ENCODE measurements at places on chromosomes 13 and 19. TPM values are rescaled to one million over a fixed set of nuclear protein-coding genes. Genes with fewer than 3 reads are reported as not detected.

Gene OR7C2
- total RNA-seq, result not detected

Gene CBLC
- not detected for total RNA-seq

Gene SMAD9
- 11.5 TPM for total RNA-seq

Gene FAM216B
- total RNA-seq, result 0.22 TPM

Gene MISP3
- 7.9 TPM for total RNA-seq

Gene B3GNT3
- total RNA-seq, result not detected

Gene ZIM2
- total RNA-seq, result not detected

Gene FDX2
- total RNA-seq, result 16.9 TPM

Gene CDX2
- not detected for total RNA-seq

Gene PSG7
- total RNA-seq, result not detected

Gene C19orf67
- total RNA-seq, result not detected

Gene SMIM44
- total RNA-seq, result not detected

Gene MRI1
- total RNA-seq, result 15.4 TPM

Gene HCN2
- 12.0 TPM for total RNA-seq

Gene PBX4
- not detected for total RNA-seq

Gene TMEM221
- total RNA-seq, result not detected

Gene KLK7
- not detected for total RNA-seq

Gene RPS5
- total RNA-seq, result 394 TPM

Gene CERS4
- 24.1 TPM for total RNA-seq

Gene LRRC63
- not detected for total RNA-seq

Gene MPV17L2
- 14.6 TPM for total RNA-seq

Gene AMER2
- not detected for total RNA-seq

Gene ZNF726
- 0.48 TPM for total RNA-seq

Gene PTGIR
- 8.6 TPM for total RNA-seq

Gene BST2
- total RNA-seq, result 29.8 TPM

Gene CLEC17A
- not detected for total RNA-seq

Gene ZNF610
- total RNA-seq, result 2.8 TPM

Gene PALM3
- total RNA-seq, result 0.46 TPM

Gene PEAK3
- 0.19 TPM for total RNA-seq

Gene ODAD3
- total RNA-seq, result 0.43 TPM

Gene ARL11
- 0.27 TPM for total RNA-seq

Gene GJA3
- 25.9 TPM for total RNA-seq

Gene KLK14
- total RNA-seq, result 0.32 TPM

Gene CCNE1
- total RNA-seq, result 1.9 TPM

Gene TFPT
- 15.2 TPM for total RNA-seq

Gene CTXN1
- 0.24 TPM for total RNA-seq

Gene KCNRG
- total RNA-seq, result not detected

Gene RAVER1
- 17.8 TPM for total RNA-seq

Gene KANK3
- total RNA-seq, result 13.1 TPM

Gene TMEM86B
- total RNA-seq, result 1.6 TPM

Gene NR1H2
- total RNA-seq, result 86.3 TPM

Gene CEACAM5
- total RNA-seq, result 0.19 TPM

Gene PLPPR3
- not detected for total RNA-seq

Gene DNASE2
- total RNA-seq, result 21.3 TPM

Gene GRK1
- total RNA-seq, result 0.48 TPM

Gene KLK12
- total RNA-seq, result not detected

Gene DCLK1
- total RNA-seq, result 13.8 TPM

Gene GSX1
- not detected for total RNA-seq

Gene MAMSTR
- 3.2 TPM for total RNA-seq
